ENCODE measurements at places on chromosomes 12 and 14.

DNA sequence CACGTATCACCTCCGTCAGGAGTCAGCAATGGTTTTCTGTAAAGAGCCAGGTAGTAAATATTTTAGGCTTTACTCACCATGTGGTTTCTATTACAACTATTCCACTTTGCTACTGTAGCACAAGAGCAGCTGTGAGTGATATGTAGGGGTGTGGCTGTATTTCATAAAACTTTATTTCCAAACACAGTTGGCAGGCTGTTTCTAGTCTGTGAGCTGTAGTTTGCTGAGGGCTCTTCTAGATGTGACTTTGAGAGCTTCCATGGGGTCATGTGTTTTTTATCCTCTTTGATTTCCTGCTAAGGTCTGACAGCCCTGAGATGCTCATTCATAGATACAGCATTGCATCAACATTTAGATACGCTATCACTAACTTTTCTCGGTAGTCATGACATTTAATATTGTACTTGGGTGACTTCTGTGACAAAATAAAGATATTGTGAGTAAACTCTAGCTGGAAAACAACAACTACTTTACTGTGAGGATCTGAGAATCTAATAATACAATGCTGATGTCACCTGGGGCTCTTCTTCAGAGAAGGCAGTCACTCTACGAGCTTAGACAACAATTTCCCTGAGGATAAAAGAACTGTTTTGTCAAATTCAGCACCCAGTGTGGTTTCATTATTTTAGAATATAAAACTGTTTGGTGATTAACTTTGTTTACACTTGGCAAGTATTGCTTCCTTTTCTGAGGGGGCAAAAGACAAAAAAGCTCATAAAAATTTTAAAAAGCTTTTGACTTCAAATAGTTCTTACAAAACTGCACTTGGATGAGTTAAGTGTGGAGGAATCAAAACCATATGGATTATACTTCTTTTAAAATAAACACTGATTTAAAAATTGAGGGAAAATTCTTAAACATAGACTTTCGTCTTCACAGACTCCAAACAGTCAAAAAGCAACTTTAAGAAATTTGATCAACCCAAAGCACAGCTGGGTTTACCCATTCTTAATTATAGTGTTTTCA lies 231.2 kb upstream of the DCN start:
- DNase-seq: no peak

- DNase-seq: no peak
These were observed 104.3 kb upstream of the KITLG start for GRCh38 chr12:88684610-88685009.

GRCh38 chr12:86414201-86414600 lies 158.0 kb upstream of the MGAT4C start:
- no peak for DNase-seq

GRCh38 chr14:24908592-24909236 lies 141.2 kb downstream of the STXBP6 start:
- DNase-seq: no peak

DNA sequence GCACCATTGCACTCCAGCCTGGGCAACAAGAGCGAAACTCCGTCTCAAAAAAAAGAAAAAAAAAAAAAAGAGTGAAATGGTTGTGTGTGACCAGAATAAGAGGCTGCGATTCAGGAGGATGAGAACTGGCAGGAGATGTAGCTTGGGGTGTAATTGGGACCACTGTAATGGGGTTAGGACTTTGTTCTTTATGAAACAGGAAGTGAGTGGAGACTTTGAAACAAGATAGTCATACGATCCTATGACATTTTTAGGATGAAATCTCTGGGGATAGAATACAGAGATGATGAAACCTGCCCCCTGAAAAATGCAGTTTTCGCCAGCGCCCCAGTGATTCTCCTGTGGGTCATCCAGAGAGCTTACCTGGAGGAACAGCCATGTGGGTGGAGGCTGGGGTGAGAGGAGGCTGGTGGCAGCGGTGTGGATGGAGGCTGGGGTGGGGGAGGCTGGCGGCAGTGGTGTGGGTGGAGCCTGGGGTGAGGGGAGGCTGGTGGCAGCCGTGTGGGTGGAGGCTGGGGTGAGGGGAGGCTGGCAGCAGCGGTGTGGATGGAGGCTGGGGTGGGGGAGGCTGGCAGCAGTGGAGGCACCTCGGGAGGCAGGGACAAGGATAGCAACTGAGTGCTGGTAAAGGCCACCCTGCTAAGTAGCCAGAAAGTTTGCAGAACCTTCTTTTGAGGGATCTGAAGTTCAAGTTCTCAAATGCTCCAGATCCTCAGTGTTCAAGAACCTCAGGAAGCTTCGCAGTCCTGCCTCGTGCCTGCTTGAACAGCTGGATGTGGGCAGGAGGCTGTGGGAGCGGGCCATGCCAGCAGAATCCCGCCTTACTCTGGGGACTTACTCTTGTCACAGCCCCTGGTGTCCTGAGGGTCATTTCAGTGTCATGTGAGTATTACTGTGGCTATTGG lies 20.2 kb downstream of the FBXL14 start:
- DNase-seq: no peak

GRCh38 chr12:101634724-101635123 lies 40.0 kb downstream of the MYBPC1 start:
- no peak for DNase-seq

- DNase-seq: peak; percentile 77
These were observed at the start of gene CACNA1C for GRCh38 chr12:2052826-2053678. CACNA1C (plus strand) TSS chr12:2052987; CDS start chr12:2053563, 576 bp downstream.

GRCh38 chr12:122790393-122791075 lies 16.2 kb downstream of the CCDC62 start:
- DNase-seq: no peak
